ENCODE measurements at places on chromosomes 3 and 15.

- no peak for DNase-seq
Observed at GRCh38 chr3:177842302-177842701, 645.0 kb upstream of the TBL1XR1 start.

- DNase-seq, result no peak
Observed at GRCh38 chr3:179695672-179696313, 43.0 kb downstream of the USP13 start.

GRCh38 chr15:42289166-42289565, 15.9 kb upstream of the TMEM87A start:
- no peak for DNase-seq

DNA sequence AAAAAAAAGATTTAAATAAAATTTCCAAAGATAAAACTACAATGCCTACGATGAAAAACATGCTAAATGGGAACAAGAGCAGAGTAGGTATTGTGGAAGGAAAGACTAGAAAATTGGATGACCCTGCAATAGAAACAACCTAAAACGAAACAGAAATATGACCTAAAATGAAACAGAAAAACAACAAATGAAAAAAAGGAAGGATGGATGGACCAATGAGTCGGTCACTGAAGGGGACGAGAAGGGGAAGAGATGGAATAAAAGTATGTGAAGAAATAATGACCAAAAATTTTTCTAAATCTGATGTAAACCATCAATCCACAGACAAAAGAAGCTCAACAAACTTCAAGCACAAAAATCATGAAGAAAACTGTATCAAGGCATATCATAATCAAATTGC, 44.8 kb downstream of the TBC1D2B start:
- no peak for DNase-seq

- DNase-seq, result no peak
Observed at GRCh38 chr15:66573348-66573718, 7.5 kb upstream of the LCTL start.

- DNase-seq, result no peak
Observed at GRCh38 chr3:88334187-88334868, 184.6 kb downstream of the C3orf38 start.

GRCh38 chr3:124586126-124587052, 143.9 kb upstream of the UMPS start:
- DNase-seq, result no peak

DNA sequence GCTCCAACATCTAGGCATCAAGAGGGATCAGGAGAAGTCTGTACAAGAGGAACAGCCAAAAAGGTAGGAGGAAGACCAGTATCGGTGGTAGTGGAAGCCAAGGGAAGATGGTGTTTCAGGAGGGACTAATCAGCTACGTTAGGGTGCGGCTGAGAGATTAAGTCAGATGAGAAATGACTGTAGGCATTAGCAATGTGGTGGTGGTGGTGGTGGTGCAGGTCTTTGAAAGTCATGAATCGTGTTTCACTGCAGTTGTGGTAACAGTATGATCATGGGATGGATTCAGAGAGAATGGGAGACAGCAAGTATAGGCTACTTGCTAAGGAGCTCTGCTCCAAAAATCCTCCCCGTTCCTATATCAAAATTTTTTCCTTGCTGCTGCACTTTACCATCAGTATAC, 35.5 kb downstream of the ASTE1 start:
- DNase-seq, result peak; percentile 11

- DNase-seq, result no peak
Observed at GRCh38 chr3:157789162-157789561, 285.9 kb upstream of the VEPH1 start.

- DNase-seq, result no peak
Observed at GRCh38 chr3:78918361-78919020, 849.3 kb downstream of the ROBO1 start.

GRCh38 chr3:50806806-50807205, 132.1 kb downstream of the DOCK3 start:
- DNase-seq, result no peak

- no peak for DNase-seq
Observed at GRCh38 chr3:123123716-123124616, 57.1 kb downstream of the PDIA5 start.

DNA sequence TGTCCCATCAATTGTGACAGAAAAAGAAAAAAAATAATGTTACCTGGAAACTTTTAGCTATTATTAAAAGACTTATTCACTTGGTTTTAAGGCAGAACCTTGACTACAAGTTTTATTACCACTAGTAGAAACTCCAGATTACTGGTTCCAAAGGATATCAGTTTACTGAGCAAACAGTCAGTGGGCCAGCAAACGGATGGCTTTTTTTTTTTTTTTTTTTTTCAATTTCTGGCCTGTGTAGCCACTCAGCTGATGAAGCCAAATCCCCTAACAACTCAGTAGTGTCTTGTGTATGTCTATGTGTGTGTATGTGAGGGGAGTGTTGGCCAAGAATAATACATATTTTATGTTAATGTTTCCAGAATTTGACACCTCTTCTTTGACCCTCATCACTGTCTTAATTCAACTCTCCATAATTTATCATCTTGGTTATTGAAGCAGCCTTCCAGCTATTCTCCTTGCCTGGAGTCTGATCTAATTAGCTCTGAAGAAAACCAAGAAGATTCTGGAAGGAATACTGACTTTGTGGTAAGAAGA, 724.9 kb downstream of the NSUN3 start:
- no peak for DNase-seq

- DNase-seq, result no peak
Observed at GRCh38 chr3:107757140-107757539, 234.4 kb downstream of the BBX start.

DNA sequence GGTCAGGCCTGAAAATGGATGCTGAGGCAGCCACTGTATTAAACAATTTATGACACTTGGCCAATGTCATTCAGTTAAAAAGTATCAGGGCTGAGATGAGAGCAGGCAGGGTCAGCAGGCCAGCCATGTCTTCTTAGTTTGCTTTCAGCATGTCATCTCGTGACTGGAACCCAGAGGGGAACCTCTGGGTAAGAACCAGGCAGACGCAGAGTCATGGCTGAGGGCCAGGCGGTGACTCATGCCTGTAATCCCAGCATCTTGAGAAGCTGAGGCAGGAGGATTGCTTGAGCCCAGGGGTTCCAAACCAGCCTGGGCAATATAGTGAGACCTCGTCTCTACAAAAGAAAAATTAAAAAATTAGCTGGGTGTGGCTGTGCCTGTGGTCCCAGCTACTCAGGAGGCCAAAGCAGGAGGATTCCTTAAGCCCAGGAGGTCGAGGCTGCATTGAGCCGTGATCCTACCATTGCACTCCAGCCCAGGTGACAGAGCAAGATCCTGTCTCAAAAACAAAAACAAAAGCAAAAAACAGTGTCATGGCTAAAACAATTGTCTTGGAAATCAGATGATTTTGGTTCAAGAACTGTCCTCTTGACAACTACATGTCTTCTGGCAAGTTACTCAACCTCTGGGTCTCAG, 11.7 kb downstream of the BCL2L10 start:
- peak; percentile 30 for DNase-seq

GRCh38 chr15:75215107-75216004, 13.7 kb downstream of the C15orf39 start:
- no peak for DNase-seq

- DNase-seq, result no peak
Observed at GRCh38 chr3:72018343-72018984, 233.5 kb upstream of the PROK2 start.

DNA sequence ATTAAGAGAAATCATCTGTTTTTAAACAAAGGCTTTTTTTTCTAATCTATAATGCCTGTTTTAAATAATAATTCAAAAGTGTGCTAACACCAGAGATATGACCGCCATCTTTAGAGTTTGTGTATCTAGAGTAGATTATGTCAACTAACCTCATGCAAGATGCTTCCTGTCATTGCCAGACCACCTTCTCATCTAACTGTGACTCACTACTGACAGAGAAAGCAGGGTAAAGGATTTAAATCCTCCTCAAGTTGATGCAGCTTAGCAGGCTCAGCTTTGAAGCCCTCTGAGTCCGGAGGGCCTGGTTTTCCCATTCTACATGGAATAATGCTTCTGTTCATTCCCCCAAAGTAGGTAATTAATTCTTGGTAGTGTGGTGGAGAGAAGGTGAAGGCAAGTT, 108.5 kb downstream of the ECT2 start:
- no peak for DNase-seq

DNA sequence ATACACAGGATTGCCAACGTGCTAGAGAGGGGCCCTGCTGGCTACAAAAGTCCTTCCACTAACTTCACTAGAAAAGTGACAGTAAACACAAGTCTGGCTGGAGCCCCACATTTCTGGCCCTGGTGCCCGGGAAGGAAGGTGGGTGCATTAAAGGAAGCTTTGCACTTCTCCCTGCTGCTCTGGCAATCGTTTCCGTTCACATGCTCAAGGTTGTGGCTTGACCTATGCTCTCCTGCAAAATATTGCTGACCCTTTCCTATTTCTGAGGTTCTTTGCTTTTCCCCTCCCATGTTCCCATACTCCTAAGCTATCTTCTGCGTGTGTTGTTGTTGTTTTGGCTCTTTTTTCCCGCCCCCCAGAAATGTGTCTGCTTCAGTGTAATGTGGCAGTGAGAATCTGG, 9.1 kb upstream of the CCR3 start:
- no peak for DNase-seq

DNA sequence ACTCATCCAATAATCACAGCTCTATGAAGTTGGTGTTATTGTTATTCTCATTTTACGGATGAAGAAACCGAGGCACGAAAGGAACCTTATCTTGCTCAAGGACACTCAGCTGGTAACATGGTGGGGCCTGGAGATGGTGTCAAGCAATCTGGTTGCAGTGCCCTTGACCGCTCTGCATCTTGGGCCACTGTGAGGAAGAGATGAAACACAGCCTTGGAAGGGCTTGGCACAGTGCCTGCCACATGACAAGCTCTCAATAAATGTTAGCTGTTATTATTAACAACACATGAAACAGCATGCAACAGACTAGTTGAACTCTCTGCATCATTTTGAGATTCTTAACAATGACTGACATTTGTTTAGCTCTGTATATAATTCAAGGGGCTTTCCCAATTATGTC, 10.1 kb upstream of the ITGA11 start:
- no peak for DNase-seq

- no peak for DNase-seq
Observed at GRCh38 chr3:88346643-88347042, 196.9 kb downstream of the C3orf38 start.

DNA sequence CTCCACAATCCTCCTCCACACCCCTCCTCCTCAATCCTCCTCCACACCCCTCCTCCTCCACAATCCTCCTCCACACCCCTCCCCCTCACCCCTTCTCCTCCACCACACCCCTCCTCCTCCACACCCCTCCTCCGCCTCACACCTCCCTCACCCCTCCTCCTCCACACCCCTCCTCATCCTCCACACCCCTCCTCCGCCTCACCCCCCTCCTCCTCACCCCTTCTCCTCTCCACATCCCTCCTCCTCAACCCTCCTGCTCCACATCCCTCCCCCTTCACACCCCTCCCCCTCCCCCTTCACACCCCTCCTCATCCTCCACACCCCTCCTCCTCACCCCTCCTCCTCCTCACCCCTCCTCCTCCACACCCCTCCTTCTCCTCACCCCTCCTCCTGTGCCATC, 69.8 kb upstream of the BLM start:
- DNase-seq, result no peak

- DNase-seq, result no peak
Observed at GRCh38 chr3:188729422-188729821, 442.3 kb upstream of the TPRG1 start.

DNA sequence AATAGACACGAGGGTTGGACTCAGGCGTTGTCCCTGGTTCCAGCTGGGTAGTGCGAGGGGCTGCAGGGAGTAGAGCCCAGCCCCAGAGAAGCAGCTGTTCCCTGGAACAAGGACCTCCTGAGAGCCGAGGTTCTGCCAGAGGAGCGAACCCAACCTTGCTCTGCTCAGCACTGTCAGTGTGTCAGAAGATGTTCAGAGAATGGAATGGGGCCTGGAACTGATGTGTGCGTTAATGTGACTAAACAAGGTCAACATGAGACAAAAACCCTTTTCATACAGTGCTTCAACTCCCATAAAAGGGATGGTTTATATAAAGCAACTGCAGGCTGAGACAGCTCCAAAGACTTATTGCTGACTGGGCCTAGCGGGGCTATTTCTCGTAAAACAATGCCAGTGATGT, 35.5 kb upstream of the HACD2 start:
- DNase-seq, result no peak

DNA sequence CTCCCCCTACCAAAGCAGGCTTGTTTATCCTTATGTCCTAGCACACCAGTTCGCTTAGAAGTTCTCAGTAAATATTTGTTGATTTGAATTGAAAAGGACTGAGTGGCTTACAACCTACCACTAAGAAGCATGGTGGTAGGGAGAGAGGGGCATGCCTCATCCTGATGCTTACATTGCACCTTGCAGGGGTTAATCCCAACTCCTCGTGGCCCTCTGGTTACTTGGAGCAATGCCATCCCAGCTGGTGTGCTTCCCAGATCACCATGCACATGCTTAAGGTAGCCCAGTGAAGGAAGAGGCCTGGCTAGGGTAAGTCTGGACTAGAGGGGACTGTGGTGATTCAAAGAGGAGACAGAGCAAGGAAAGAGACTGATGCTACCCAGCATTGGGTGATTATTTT, 253.3 kb downstream of the CLSTN2 start:
- no peak for DNase-seq

DNA sequence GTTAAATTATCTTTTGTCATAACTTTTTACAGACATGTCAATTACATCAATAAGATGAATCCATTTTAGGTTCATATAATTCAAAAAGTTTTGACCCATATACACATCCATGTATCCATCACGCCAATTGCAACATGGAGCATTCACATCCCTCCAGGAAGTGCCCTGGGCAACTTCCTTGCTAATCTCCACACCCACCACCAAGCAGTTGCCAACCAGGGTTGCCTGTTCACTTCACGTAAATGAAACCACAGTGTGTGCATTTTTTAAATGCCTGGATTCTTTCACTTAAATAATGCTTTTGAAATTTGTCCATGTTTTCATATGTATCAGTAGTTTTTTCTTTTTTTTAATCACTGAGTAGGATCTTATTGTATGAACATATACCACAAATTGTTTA, 40.7 kb upstream of the LYZL4 start:
- no peak for DNase-seq

- no peak for DNase-seq
Observed at GRCh38 chr15:84880822-84881519, 3.5 kb upstream of the SLC28A1 start.

GRCh38 chr15:59885832-59886231, 118.3 kb upstream of the FOXB1 start:
- no peak for DNase-seq

DNA sequence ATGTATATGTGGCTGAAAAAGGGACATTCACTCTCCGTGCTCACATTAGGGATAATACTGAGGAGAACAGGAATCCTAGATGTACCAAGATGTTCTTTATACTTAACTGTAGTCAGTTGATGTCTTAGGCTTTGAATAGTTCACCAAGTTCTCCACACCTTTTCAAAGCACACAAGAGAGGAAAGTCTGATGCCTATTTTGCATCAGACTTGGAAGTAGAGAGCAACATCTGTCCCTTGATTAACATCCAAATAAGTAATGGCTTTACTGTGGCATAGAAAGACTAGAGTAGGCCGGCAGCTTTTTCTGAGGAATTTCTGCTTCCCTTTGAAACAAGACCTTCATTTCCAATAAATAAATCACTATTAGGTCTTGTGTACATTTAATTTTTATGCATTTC, 34.0 kb downstream of the PIGB start:
- DNase-seq, result no peak

All from activated CD4-positive, alpha-beta T cell treated with anti-CD3 and anti-CD28 coated beads for 48 hours (primary cell).